ENCODE measurements at places on chromosomes 11 and 22. TPM values are rescaled to one million over a fixed set of nuclear protein-coding genes. Genes with fewer than 3 reads are reported as not detected.

- DNase-seq: no peak
Measured at GRCh38 chr22:43860831-43861230, 1.5 kb downstream of the SULT4A1 start.

DNA sequence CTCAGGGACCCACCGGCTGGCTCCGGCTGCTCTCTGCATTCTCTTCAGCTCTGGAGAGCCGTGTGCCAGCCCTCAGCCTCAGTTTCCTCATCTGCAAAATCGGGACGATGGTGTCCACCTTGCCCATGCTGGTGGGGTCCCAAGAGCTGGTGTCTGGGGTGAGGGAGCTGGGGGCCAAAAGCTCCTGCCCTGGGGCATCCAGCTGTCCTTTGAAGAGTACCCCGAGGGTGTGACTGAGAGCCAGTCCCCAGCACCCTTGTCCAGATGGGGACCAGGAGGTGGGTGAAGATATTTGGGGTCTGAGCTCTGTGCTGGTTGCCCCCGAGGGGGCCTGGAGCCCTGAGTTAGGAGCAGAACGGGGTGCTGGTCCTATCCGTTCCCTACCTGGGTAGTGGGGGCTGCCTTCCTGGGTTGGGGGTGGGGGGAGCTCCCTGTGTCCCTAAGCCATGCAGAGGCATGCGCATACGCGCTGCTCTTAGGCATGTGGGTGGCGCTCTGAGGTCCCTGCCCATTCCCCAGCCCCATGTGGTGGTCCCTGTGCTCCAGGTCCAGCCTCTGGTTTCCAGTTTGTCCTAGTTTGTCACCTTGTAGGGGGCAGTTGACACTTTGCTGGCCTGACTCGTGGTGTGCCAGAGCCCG, 4.9 kb downstream of the LRP5 start:
- peak; percentile 33 for DNase-seq

Gene ACTN3
- 0.05 TPM for polyA plus RNA-seq

GRCh38 chr11:134120143-134120850, 51.4 kb downstream of the JAM3 start:
- peak; percentile 56 for DNase-seq

GRCh38 chr22:27698813-27699212, 102.7 kb downstream of the MN1 start:
- no peak for DNase-seq

Gene MS4A2
- 0.09 TPM for polyA plus RNA-seq
